ENCODE measurements at places on chromosomes 6 and 20.
A peak's percentile ranks its signal among the peaks of the same experiment; 100 is the strongest.

GRCh38 chr20:52252664-52253063 is 61.1 kb upstream of the ZFP64 start:
- DNase-seq = no peak

DNA sequence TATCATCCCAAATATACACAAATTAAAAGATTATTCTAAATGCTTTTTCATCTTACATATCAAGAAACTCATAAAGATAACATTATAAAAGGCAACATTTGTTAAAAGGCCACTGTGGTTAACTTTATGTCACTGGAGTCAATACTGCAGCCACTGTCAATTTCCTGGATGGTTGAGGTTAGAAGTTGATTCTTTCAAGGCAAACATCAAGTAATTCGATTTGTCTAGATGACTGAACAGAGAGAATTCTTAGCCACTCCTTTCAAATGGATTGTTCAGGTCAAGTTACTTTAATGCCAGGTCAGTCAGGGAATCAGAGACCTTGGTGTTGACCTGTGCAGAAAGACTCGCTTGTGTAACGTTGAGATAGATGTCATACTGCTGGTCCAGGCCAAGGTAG is 44.4 kb upstream of the SIM1 start:
- no peak for DNase-seq

GRCh38 chr6:6230286-6230685 is 90.2 kb downstream of the F13A1 start:
- no peak for DNase-seq

DNA sequence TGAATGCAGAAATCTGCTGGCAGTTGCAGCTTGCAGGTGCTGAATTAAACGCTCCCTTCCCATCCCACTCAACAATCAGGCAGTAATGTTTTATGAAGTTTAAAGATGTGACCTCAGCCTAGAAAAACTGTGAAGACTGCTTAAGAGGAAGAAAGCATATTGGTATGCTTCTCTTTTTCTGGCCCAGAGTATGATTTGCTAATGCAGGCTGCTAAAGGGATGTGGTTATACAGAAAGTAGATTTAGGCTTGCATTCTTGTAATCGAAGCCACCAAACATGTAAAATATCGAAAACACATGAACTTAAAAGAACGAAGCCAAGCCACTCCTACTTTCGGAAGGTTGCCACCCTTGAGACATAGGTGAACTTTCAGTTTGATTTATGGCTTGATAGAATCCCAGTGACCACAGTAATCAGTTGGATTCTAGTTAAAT is 40.7 kb downstream of the MAP3K5 start:
- DNase-seq = no peak

DNA sequence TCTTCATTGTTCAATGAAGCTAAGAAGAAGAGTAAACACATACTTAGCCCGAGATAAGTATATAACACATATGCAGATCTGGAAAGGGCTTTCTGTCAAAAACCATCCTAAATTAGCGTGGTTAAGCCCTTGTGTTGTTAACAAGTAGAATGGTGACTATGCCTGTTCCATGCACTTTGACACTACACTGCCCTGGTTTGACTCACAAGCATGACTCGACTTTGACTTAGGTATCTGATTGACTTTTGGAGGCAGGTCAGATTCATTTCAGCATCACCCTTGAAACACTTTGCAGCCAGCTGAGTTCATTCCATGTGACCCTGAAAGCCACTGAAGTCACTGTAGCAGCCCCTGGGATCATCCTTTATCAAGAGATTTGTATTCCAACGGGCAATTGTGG is 239.8 kb downstream of the TBX18 start:
- no peak for DNase-seq

DNA sequence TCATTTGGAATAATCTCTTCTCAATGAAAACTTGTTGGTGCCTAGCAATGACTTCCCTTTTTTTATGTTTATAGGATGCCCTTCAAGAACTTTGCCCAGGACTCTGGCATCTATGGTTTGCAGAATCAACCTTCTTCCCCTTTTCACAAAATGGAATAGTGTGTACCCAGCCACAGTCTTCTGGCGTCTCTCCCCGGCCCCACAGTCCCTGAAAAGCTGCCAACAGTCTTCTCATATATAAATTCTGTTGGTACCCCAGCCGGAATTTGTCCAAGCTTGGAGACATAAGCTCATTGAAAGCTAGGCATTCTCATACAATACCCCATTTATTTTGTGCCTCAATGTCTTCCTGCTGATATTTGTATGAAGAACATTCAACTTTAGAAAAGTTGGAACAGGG is 26.4 kb upstream of the MCM3 start:
- no peak for DNase-seq

DNA sequence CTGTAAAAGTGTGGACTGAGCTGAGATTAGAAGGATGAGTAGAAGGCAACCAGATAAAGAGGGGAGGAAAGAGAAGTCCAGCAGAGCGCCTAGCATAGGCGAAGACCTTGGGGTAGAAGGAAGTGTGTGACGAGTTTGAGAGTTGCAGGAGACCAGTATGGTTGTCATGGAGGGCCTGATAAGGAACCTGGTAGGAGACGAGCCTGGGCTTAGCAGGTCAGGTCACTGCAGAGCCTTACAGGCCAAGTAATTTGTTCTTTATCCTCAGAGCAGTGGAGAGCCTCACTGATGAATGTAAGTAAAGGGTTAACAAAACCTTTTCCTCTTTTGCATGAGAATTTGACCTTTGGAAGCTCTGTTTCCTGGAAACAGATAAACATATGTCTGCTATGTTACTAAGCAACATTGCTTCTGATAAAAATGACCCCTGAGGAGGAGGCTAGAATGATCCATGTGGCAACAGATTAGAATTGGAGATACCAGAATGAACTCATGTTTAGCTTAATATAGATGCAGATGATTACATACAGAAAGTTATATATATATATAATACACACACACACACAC is 2.9 kb upstream of the TMEM74B start:
- peak; percentile 57 for DNase-seq

- peak; percentile 31 for DNase-seq
These were observed 165.3 kb downstream of the ZMYND8 start for GRCh38 chr20:47191074-47191673.

DNA sequence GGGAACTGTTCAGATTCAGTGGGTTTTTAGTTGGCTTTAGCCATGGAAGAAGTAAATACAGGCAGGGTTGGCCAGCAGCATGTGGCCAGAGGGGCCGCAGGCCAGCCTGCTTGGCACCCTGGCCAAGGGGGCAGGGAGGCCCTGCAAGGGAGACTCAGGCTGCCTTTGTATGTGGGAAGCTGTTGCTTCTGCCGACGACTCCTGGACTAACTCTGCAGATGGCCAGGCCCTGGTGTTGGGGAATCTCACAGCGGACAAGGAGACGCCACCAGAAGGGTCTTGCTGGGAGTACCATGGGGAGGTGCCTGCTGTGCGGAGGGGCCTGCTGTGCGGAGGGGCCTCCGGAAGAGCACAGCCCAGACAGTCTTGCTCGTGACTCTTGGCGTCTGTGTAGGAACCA is 25.2 kb downstream of the PYGB start:
- DNase-seq = no peak

GRCh38 chr6:73746787-73747186 is 50.8 kb downstream of the CD109 start:
- peak; percentile 23 for DNase-seq

- peak; percentile 71 for DNase-seq
These were observed 322.2 kb downstream of the ESR1 start for GRCh38 chr6:152129691-152130151.

GRCh38 chr20:10924644-10925201 is 250.9 kb upstream of the JAG1 start:
- DNase-seq = peak; percentile 93

DNA sequence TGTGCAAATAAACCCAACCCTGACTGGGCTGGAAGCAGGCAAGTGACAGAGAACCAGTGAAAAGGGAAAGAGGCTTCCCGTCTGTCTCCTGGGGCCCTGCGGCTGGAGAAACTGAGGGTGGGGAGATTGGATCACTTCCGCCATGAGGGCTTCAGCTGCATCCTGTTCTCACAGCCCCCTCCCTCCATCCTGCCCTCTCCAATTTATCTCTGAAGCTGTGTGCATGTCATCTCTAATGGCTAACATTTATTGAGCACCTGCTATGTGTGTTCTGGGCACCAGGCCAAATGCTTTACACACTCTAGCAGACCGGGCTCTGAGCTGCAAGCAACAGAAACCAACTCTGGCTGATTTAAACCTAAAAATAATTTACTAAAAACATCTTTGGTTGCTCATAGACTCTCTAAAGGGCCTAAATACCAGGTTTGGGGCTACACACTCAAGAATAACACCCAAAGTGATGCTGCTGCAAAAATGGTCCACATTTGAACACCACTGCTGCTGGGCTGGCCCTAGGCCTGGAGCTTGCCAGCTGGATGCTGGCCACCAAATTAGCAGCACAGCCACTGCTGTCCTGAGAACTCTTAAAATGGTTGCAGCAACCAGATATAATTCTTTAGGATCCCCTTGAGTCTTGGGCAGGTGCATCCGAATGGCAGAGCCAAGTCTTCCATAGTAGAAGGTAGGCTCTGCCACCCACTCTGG is 123.6 kb upstream of the LRFN2 start:
- DNase-seq = no peak

GRCh38 chr6:127972815-127973214 is 72.0 kb upstream of the THEMIS start:
- no peak for DNase-seq

DNA sequence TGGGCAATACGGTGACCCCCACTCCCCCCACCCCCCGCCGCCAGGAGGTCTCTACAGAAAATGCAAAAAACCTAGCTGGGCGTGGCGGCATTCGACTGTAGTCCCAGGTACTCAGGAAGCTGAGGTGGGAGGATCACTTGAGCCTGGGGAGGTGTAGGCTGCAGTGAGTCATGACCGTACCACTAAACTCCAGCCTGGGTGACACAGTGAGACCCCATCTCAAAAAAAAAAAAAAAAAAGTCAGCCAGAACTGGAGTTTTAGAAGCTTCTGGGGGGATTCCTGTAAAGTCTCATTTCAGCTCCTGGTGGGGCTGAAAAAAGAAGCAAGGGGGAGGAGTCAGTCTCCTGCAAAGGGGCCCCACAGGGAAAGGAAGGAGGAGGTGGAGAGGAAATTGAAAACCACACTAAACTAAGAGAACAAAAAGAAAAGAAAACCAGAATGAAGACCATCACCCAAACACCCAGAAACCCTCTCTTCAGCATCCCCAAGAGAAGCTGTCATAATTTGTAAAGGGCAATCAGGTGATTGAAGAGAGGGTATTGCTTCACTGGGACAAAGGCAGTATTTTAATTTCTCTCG is 50.4 kb downstream of the NOL4L start:
- no peak for DNase-seq
